Urinary bladder (tissue), 4 donors: ENCODE measurements at places on chromosomes 7 and 10. TPM values are rescaled to one million over a fixed set of nuclear protein-coding genes. Genes with fewer than 3 reads are reported as not detected.

GRCh38 chr10:102449321-102450123, 1.8 kb downstream of the C10orf95 start:
- DNase-seq, result no peak

DNA sequence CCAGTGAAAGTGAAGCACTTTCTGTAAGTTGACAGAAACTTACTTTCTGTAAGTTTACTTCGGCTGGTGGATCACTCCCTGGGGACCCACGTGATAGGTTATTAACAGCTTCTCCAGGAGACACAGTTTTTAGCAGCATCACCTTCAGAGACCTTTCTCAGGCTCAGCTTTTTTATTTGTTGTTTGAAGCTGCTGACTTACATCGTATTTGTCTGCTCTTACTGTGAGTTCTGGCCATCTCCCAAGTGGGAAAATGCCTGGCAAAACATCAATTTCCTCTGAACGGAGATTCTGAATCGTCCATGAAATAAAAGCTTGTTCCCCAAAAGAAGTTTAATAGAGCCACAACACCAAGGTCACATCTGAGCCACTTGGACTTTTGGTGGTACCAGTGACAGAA, 178.7 kb upstream of the PODXL start:
- no peak for DNase-seq

- no peak for DNase-seq
Observed at GRCh38 chr7:50164559-50165170, 71.6 kb upstream of the ZPBP start.

DNA sequence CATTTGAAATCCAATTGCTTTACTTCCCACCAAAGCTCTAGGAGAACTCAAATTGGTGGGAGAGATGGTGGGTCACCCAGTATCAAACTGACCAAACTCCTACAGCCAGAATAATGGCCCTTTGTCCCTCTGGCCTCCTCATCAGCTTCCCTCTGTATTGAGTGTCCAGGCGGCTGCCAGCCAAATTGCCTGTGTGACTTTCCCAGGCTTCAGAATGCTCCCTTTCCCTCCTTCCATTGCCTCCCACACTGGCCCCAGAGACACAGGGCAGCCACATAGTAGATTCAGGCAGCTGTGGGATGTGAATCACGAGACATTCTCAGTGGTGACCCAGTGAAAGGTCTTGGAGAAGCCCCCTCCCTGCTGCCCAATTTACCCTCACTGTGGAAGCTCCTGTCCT, 12.7 kb upstream of the VDAC2 start:
- DNase-seq, result no peak

DNA sequence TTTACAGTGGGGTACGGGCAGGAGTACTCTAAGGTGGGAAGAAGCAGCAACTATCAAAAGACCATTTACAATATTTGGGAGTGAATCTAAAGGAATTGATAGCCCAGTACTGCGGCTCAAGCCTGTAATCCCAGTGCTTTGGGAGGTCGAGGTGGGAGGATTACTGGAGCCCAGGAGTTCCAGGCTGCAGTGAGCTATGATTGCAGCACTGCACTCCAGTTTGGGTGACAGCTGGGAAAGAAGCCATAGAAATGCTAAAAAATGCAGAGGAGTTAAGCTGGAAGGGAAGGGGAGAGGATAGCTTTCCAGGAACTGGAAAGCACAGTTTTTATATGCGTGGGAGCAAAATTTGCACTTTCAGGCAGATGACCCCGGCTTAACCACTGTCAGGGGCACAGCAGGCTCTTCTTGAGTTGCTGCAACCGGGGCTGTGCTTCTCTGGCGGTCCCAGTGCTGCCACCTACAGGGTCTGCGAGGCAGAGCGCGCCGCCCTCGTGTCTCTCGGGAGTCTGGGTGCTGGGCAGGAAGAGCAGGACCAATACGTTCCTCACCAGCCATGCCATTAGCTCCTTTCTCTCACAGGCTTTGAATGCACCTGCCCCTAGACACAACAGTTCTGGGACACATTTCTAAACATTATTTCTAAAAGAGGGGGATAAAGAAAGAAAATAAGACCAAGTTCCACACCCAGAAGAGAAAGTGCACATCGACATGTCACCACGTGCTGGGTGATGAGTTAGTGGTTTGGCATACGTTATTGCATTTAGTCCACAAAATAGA, 10.1 kb upstream of the BMPER start:
- peak; percentile 37 for DNase-seq

GRCh38 chr7:583410-584121, 63.9 kb upstream of the PDGFA start:
- no peak for DNase-seq

DNA sequence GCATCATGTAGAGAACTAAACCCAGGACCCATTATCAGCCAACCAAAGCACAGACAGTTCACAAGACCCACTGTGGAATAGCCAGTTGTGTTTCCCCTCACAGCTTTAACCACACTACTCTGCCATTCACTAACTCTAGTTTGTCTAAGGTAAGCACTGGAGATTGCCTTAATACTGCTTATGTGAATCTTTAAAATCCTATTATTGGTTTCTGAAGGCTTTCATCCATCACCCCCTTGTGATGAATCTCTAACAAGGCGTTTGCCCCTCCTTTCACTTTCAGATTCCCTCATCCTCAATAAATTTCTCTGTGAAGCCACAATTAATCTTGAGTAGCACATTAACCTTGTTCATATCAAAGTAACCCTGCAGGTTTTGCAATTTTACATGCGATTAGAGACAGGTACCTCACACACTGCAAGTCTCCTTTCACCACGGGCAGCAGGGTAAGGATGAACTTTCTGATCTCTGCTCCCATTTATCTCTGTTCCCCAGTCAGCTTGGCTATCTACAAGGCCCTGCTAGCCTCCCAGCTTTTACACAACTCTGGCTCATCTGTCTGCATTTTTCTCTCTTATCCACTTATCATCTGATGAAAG, 785.6 kb downstream of the REEP3 start:
- DNase-seq, result no peak

DNA sequence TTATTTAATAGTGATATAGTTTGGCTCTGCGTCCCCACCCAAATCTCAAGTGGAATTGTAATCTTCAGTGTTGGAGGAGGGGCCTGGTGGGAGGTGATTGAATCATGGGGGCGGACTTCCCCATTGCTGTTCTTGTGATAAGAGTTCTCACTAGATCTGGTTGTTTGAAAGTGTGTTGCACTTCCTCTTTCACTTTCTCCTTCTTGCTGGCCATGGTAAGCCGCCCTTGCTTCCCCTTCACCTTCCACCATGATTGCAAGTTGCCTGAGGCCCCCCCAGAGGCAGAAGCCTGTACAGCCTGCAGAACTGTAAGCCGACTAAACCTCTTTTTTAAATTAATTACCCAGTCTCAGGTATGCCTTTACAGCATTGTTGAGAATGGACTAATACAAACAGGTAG, 101.4 kb downstream of the MTPAP start:
- no peak for DNase-seq

DNA sequence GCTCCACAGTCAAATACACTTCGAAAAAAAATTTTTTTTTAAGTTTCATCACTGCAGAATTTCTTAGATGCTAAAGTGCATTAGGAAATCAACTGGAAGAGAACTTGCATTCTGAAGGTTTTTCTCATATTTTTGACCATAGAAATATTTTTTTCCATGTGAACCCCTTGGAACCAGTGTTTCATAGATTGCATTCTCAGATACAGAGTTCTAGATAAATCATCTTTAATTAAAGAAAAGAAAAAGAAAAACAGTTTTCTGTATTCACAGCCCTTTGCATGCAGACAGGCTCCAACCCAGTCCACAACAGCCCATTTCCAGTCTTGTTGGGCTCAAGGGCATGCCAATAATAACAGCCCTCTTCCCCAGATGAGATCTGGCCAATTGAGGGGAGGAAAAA, 75.5 kb upstream of the RPA3 start:
- no peak for DNase-seq

- no peak for DNase-seq
Observed at GRCh38 chr7:143050931-143051330, 1.2 kb upstream of the OR6V1 start.

- DNase-seq, result no peak
Observed at GRCh38 chr7:16347827-16348192, 73.5 kb downstream of the CRPPA start.

- DNase-seq, result no peak
Observed at GRCh38 chr10:35783305-35783838, 141.3 kb upstream of the FZD8 start.

- no peak for DNase-seq
Observed at GRCh38 chr7:107810626-107811025, 7.6 kb upstream of the SLC26A3 start.

DNA sequence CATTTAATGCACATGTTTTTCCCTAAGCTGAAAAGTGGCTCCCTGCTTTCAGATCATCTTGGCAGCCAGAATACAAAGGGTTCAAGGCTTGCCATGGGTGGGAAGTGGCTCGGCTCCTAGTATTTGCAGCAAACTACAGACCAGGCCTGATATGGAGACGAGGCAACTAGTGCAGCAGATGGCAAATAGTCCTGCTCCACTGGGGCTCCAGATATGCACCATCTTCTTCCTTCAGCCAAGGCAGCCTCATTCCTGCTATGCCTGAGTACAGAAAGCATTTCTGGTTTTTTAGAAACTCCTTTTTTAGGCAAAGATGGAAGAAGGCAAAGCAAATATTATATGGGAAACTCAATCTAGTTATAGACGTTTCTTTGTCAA, 23.9 kb downstream of the LRRC4 start:
- no peak for DNase-seq

DNA sequence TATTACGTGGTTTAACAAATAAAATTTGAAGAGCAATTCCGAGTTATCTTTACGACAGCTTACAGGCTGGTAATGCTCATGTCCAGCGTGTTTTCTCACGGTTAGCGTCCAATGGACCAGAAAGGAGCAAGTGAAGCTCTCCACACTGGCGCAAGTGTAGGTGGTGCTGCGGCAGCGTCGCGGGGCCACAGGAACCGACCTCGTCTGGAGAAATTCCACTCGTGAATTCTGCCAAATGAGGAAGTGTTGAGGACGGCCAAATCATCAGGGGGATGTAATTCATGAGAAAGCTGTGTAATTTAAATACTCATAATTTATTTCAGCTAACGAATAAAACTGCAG, 350 bp upstream of the ZNF37A start:
- no peak for DNase-seq

- no peak for DNase-seq
Observed at GRCh38 chr10:110893559-110894179, 21.9 kb downstream of the PDCD4 start.

- DNase-seq, result no peak
Observed at GRCh38 chr7:98785929-98786571, 83.8 kb downstream of the TMEM130 start.

DNA sequence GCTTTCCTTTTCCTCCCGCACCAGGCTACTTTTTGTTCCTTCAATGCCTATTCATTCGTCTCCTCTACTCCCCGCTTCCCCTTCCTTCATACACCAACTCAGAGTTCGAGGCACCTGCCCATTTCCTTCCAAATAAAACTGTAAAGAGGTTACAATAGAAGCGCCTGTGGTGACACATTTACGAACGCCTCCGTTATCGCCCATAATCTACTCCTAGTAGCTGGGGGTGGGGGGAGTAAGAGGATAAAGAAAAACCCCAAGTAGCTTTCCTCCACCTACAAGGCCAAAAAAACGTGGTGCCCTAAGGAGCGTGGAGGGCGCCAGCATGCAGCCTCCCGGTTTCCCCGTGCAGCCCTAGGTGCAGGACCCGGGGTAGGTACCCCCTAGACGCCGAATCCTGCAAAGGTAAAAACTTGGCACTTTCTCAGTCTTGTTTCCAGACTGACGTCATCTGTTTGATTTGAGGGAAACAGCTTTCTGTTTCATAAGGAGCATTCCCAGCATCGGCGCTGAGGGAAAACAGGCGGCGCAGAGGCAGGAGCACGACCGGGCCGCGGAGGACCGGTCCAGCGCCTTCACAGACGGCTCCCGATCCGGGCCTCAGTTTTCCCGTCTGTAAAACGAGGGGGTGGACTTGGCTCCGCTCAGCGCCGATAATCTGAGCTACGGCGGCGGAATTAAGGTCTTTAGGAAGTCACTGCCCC, 922 bp downstream of the PPA1 start:
- DNase-seq, result no peak

- DNase-seq, result no peak
Observed at GRCh38 chr10:47261121-47261520, 38.9 kb upstream of the GDF10 start.

- DNase-seq, result no peak
Observed at GRCh38 chr10:102065561-102066398, 631 bp downstream of the HPS6 start.

DNA sequence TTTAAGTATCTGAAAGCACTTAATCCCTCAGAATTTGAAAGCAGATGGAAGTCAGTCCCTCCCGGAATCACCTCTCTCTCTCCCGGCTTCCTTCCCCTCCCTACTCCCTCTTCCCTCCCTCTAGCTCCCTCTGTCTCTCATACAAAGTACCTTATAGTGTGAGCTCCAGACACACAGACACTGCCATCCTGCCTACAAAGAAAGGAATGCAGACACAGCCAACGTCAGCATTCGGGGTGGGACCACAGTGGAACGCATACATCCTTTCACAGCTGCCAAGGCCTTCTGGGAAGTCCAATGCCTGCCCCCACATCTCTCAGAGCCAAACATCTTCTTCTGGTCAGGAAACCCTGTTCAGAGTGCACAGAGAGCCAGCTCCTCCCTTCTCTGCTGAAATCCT, 9.3 kb downstream of the NOD1 start:
- DNase-seq, result no peak

- no peak for DNase-seq
Observed at GRCh38 chr10:49300140-49300974, 1.4 kb downstream of the C10orf71 start.

DNA sequence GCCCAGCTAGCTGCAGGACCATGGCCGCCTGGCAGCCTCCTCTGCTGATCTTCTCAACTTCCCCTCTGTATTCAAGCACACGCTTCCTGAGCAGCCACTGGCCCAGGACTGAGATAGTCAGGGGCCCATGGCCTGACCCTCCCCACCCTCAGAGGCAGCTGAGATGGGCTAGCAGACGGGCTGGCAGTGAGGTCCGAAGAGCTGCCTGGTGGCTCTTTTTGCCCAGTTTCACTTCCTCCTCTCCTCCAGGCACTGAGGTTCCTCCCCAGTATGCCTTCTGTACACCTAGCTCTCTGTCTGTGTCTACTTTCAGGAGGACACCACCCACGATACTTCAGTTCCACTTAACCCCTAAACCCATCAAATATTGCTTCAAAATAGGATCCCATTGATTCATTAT, 395.6 kb downstream of the TNS3 start:
- no peak for DNase-seq

- peak; percentile 28 for DNase-seq
Observed at GRCh38 chr7:82443547-82444219, at the start of gene CACNA2D1. TSS of gene CACNA2D1 (minus strand) at chr7:82443777.

Gene AVPI1
- total RNA-seq, result 7.5 TPM

Gene SYPL1
- 113 TPM for total RNA-seq

Gene MTG1
- 32.0 TPM for total RNA-seq

Gene GIMAP4
- 43.9 TPM for total RNA-seq

Gene PIK3AP1
- total RNA-seq, result 6.6 TPM

Gene HOXA5
- 12.5 TPM for total RNA-seq

Gene ACTR3C
- total RNA-seq, result 6.5 TPM

Gene NXPH1
- 2.0 TPM for total RNA-seq

Gene CNNM1
- total RNA-seq, result 1.6 TPM

Gene GRID2IP
- 0.32 TPM for total RNA-seq

Gene NEBL
- 28.4 TPM for total RNA-seq

Gene SEMA3C
- 570 TPM for total RNA-seq

Gene PAPSS2
- total RNA-seq, result 40.2 TPM

Gene BAMBI
- 33.7 TPM for total RNA-seq
